Glutamatergic neuron (in vitro differentiated cells): ENCODE measurements at places on chromosomes 5 and 9. TPM values are rescaled to one million over a fixed set of nuclear protein-coding genes. Genes with fewer than 3 reads are reported as not detected.

RLN2 gene
- not detected for total RNA-seq

BHMT gene
- total RNA-seq = 20.4 TPM

TRIM7 gene
- total RNA-seq = 0.93 TPM

PCAT7 gene
- 16.4 TPM for total RNA-seq

RASEF gene
- 0.25 TPM for total RNA-seq

SPAG8 gene
- total RNA-seq = not detected

SLC45A2 gene
- 0.76 TPM for total RNA-seq

FOXI1 gene
- total RNA-seq = not detected

SPINK7 gene
- total RNA-seq = not detected

DNA sequence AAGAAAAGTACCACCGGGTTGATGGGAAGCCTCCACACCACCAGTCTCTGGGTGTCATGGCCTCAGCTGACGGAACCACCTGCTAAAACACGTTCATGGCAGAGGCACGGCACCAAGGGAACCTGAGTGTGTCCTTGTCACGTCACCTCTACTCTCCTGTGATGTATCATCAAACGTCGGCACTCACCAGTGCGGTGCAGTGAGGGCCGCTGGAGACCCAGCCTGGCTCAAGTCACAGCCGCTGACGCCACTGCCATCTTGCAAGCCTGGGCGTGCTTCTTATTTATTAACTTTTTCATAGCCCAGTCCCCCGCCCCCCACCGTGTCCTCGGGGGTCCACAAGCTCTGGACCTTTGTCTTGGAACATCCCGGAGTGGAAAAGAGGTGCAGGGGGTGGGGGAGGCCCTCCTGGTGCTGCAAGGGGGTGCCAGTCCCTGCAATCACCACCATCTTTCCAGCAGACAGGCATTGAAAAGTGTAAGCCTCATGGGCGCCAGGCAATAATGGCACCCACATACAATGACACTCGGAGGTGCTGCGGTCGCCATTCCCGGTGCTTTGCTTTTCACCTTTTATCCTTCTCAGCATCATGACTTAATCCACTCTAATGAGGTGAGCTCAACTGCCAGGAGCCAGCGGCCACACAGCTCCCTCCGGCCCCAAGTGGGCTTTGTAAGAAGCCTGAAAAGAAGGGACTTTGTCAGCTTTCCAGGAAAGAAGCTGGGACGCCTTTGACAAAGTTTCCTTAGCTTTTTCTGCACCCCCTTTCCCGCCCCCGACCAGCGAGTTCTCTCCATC lies 202.3 kb upstream of the IRX1 start:
- no peaks in the 10 kb centered on the region for H3K36me3 ChIP-seq
- H3K27me3 ChIP-seq = peaks cover 13% of the 10 kb centered on the region

DNA sequence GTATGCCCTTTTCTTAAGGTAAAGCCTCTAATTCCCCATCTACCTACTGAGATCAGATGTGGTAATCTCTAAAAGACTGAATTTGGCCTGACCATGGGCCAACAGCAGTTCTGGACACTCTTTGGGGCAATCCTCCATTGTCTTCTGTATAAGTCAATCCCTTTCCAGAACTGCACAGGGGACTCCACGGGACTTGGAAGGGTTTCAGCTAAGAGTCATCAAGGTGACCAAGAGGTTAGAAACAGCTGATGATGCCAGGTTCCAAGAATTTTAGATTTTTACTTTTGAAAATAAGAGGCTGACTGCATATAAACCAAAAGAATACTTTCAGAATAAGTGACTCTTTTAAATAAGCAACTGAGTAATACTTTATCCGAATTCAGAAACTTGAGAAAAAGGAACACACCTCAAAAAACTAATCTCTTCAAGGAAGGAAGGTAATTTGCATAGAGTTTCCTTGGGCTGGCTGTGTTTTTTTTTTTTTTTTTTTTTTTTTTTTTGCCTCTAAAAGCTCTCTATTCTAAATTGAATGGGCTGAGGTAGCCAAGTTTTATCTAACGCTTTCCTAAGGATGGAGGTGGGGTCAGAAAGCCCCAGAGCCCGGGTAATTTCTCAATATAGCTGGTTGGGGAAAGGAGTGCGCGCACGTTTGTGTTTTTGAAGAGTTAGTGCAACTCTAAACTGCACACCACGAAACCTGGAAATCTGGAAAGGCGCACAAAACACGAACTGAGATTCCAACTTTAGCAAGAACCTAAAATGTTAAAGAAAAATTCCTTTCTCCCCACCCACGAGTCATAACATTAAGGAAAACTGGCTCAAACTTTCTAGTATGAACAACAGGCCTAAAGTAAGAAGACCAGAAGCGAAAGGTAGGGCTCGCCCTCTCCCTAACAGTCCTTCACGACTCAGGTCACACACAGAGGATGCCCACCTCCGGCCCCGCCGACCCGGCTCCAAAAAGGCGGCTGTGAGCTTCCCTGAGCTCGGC lies 1.3 kb downstream of the VCP start:
- no peak for DNase-seq
- peak overlapping the region; percentile 85 for H3K27ac ChIP-seq
- peaks cover 15% of the 10 kb centered on the region for H3K27me3 ChIP-seq
- H3K4me3 ChIP-seq = peak overlapping the region; percentile 98

DNA sequence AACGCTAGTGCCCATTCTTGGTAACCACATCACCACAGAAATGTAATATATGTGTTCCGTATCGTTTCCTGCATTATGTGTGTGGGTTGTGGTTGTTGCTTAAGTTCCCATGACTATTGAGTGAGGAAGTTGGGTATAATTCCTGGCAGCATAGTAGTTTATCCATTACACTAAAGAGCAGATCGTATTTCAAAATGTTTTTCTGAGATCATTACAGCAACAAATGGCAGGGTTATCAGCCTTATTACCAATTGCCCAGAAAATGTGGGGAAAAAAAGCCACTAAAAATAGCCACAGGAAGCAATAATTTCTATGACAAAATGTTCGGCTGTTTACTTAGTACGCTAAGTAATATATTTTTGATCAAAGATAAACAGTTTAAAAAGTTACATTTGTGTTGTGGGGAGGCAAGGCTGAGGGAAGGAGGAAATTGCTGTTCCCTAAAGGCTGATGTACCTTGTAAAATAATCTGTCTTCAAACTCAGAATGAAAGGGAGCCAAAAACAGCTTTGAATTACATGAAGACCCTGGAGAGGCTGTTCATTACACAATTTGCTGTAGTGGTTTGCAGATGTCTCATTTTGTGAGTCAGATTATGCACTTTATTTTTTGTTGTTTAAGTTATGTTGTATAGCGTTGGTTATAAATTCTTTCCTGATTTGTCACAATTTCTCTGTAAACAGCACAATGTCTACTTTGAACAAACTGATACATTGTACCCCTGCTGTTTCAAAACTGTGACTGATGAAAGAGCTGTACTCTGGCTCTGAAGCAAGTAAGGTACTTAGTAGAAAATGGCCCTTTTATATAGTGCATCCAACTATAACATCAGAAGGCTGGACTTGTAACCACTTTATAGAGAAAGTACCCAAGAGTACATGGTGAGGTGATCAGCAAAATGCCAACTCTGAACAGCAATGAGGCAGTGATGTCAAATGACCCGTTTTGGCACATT lies 1028.5 kb downstream of the NR2F1-AS1 start:
- H3K4me3 ChIP-seq = no peak overlapping the region
- no peaks in the 10 kb centered on the region for H3K27me3 ChIP-seq
- DNase-seq = no peak
- H3K27ac ChIP-seq = no peak overlapping the region
- H3K4me1 ChIP-seq = no peaks in the 10 kb centered on the region

GRCh38 chr9:16022228-16022627 lies 469.4 kb downstream of the CCDC171 start:
- H3K4me1 ChIP-seq = no peaks in the 10 kb centered on the region
- H3K4me3 ChIP-seq = no peak overlapping the region
- no peak overlapping the region for H3K27ac ChIP-seq
- DNase-seq = no peak

GRCh38 chr5:156380848-156381247 lies 53.9 kb downstream of the SGCD start:
- DNase-seq = no peak
- H3K27ac ChIP-seq = no peak overlapping the region
- H3K4me1 ChIP-seq = peaks cover 6% of the 10 kb centered on the region

- no peak overlapping the region for H3K4me3 ChIP-seq
- no peak overlapping the region for H3K27ac ChIP-seq
- no peaks in the 10 kb centered on the region for H3K4me1 ChIP-seq
- peaks cover 2% of the 10 kb centered on the region for H3K27me3 ChIP-seq
- no peak for DNase-seq
These were observed 15.9 kb downstream of the RNF44 start for GRCh38 chr5:176521286-176521685.

GRCh38 chr5:150904479-150905311 lies at the start of gene ZNF300:
Gene ZNF300 (minus strand): TSS chr5:150904980. CDS start chr5:150903155, 1,825 bp downstream.
- no peaks in the 10 kb centered on the region for H3K4me1 ChIP-seq
- peak within 1 kb of the TSS; percentile 96 for H3K4me3 ChIP-seq
- DNase-seq = peak; percentile 91
- H3K27me3 ChIP-seq = peaks cover 13% of the 10 kb centered on the region
